ENCODE measurements at places on chromosomes 1 and 21.

GRCh38 chr1:3007298-3008147, 13.7 kb upstream of the ACTRT2 start:
- DNase-seq, result no peak

DNA sequence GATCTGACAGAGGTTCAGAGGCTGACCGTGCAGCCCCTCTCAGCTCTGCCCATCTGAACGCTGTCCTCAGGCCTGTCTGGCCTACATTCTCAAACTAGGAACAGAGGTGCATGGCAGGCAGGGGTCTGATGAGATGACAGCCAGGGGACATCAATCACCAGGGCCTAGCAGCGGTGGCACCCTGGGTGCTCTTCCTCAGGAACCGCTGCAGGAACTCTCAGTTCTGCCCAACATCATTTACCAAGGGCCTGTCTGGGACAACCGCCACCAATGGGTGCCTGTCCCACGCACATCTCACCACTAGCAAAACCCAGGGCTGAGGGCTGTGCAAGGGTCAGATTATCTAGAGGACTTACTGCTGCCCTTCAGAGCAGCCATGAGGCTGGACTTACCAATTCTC, 245.7 kb downstream of the TOMM20 start:
- DNase-seq, result no peak

- no peak for DNase-seq
These were observed 61.0 kb downstream of the TIAM1 start for GRCh38 chr21:31283025-31283424.

- DNase-seq, result no peak
These were observed 51.8 kb downstream of the RGS2 start for GRCh38 chr1:192860478-192861185.

Measured in astrocyte of the spinal cord (primary cell).